ENCODE measurements at places on chromosomes 2 and 18.
A peak's percentile ranks its signal among the peaks of the same experiment; 100 is the strongest.

GRCh38 chr2:207481924-207482323, 47.8 kb upstream of the CREB1 start:
- DNase-seq, result no peak

DNA sequence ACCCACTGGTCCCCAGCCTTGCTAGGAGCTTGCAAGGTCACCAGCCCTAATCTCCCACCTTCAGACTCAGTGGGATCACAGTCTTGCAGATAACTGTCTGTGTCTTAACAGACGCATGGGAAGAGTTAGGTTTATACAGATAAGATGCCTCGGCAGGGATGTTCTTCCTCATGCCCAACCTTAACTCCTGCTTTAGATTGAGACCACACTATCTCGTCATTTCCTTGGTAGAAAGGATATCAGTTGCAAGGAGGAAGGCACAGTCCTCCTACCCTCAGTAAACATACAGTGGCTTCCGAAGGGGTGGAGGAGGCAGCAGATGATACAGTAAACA, 7.2 kb downstream of the NT5DC4 start:
- no peak for DNase-seq

GRCh38 chr2:190216829-190217228, 102.8 kb downstream of the HIBCH start:
- DNase-seq, result no peak

- DNase-seq, result no peak
Observed at GRCh38 chr2:142874293-142874814, 3.1 kb upstream of the KYNU start.

DNA sequence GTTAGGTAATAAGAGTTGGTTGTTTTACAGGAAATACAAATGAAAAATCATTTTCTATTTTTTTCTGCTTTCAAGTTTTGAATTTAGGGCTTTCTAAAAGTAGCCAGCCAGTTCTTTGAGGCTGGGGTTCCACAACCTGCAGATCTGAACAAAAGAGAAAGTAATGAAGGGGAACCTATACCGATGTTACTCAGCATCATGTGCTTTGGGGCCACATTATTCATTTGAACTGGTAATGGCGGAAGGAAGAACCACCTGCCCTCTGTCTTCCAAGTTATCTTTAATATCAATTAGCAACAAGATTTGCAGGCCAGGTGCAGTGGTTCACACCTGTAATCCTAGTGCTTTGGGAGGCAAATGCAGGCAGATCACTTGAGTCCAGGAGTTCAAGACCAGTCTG, 12.9 kb upstream of the MRO start:
- no peak for DNase-seq

DNA sequence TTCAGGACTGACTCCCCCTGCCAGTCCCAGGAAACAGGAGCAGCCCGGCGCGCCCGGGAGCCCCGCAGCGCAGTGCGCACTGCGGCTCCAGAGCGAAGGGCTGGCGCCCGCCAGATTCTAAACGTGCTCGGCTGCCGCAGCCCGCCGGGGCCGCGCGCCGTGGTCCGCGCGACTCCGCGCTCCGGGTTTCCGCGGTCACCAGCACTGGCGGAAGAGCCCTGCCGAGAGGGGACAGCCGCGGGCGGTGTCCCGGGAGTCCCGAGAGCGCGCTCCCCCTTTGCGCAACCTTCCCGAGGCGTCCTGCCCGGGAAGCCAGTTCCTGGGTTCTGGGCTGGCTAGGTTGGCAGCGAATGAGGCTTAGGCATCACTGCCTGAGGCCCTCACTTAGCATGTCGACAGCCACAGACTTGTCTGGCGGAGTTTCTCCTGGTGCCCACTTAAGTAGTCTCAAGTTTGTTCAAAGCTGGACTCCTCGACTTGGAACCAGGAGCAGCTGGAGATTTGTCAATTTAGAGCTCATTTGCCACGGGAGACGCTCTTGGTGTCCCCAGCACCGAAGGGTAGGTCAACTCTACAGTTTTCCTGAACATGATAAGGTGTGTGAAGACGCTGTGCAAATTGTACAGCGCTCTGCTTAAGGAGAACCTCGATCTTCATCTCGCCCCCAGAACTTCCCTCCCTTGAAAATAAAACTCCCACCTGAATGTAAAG, 1.5 kb upstream of the VSNL1 start:
- DNase-seq, result no peak

DNA sequence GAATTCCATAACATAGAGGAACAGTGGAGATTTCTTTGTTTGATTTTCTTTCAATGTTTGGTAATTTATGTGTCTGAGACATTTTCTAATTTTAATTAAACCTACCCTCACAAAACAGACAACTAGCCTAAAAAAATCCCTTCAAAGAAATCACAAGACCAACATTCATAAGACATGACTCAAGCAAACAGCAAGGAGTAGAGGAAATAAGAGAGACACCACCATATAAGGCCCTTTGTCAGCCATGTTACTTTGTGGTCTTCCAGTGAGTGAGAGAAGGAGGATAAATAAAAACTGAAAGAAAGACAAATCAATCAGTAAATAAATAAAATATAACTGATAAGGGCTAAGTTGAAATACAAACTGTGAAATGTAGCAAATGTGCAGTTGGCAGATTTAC, 830.8 kb upstream of the SLC39A10 start:
- peak; percentile 7 for DNase-seq

DNA sequence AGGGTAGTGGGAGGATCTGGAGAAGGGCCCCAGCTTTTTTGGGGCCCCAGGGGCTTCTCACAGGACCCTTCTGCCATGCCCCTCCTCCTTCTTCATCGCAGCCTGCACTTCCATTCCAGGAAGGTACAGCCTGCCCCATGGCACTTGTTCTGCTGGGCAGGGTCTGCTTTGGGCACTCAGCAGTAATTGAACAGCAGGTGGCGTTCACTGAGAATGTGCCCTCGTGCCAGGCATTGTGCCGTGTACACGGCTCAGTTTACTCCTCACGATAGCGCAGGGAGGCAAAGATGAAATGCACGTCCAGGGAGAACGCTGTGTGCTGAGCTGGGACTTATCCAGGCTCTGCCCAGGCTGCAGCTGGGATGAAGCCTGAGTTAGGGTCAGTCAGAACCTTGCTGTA, 54.8 kb upstream of the ASB18 start:
- DNase-seq, result no peak

GRCh38 chr2:239462191-239462515, 61.3 kb upstream of the HDAC4 start:
- no peak for DNase-seq
